ENCODE measurements at places on chromosomes 5 and 9.

- DNase-seq, result no peak
These were observed 293.9 kb upstream of the RIOK2 start for GRCh38 chr5:97476852-97477534.

DNA sequence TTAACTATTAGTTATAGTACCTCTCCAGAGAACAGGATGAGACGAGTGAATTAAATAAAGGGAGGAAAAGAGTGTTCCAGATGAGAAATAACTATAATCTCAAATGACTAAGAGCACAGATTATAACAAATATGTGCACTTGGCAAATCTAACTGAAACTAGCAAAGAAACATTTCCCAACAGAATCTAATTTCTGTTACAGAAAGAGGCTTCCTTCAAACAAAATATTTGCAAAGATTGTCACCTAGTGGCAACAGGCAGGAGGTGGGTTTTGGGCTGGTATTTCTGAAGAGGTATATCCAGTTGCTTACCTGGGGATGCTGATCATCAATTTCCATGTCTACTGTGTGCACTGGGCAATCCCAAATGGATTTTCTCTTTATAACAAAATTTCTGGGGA, 5.6 kb upstream of the SPDL1 start:
- no peak for DNase-seq

- no peak for DNase-seq
These were observed 123.9 kb upstream of the ADAMTSL1 start for GRCh38 chr9:18350036-18350435.

GRCh38 chr5:110727025-110727314, 499 bp upstream of the TMEM232 start:
- no peak for DNase-seq

- no peak for DNase-seq
These were observed 86.1 kb downstream of the SH3TC2 start for GRCh38 chr5:148976569-148977381.

DNA sequence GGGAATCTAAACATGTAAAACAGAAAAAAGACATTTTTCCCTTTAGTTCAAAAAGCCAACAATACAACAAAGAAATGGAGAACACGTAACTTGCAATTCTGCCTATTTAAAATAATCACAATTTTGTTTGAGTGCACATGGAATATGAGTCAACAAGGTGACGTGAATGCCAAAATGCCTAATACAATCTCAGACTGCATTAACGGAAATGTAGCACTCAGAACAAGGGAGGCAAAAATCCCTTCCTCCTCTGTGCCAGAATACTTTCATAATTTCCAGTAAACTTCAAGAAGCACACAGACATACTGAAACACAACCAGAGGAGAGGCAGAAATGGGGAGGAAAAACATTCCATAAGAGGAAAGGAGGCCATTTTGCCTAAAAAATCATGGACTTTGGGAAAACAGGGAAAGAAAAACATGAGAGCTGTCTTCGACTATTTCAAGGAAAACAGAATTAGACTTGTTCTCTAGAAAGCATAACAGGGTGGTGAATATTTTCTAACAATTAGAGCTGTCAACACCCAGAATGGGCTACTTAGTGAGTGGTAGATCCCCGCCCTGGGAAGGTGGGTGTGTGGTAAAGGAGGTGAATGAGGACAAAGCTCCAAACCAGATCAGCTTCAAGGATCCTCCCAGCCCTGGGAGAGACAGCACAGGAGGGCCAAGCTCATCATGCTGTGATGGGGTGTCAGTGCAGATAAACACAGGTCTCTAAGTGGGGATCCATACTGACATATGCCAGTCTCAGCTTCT, 48.2 kb downstream of the ABCA1 start:
- DNase-seq, result no peak

DNA sequence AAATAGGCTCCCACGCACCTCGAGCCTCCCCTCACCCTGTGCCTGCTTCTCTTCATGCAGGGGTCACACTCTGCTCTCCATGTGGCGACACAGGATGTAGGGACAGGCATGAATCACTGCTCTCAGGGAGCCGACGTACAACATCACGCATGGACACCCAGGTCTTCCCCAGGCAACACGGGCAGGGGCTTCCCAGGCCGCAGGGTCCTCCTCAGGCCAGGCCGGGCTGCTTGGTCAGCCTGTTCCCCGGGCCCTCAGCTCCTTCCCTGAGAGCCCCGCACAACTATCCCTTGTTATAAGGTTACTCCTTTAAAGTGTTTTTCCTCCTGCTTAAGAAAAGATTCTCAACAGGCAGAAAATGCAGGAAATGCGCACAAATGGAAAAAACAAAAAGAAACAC, 1.1 kb downstream of the SLC6A18 start:
- no peak for DNase-seq

- DNase-seq, result no peak
These were observed 458.4 kb upstream of the C9orf72 start for GRCh38 chr9:28031521-28032267.

DNA sequence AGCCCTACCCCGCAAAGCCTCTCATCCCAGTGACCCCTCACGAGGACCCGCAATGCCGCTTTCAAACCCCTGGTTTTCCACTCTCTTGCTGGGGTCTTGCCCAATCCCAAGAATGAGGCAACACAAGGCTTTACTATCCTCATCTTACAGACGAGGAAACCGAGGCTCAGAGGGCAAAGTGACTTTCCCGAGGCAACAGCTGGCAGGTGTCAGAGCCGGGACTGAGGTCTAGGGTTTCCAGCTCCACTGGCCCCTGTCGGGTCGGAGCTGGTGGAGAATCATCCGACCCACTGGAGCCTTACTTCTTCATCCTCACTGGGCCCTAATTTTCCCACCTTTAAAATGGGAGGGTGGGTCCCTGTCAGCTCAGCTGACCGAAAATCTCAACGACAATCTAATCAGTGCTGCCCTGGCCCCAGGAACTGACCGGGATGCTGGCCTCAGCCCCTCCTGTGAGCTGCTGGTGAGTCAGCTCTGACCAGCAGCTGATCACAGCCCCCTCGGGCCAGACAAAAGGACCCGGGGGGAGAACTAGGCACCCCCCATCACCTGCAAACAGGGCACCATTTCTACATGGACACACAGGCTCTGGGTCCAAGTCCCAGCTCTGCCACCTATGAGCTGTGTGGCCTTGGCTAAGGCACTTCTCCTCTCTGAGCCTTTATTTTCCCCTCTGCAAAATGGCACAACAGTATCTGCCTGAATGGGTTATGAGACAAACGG, 72.7 kb upstream of the STXBP1 start:
- no peak for DNase-seq

GRCh38 chr9:124754289-124754688, 16.8 kb downstream of the NR6A1 start:
- no peak for DNase-seq

- no peak for DNase-seq
These were observed 62.8 kb upstream of the TLX3 start for GRCh38 chr5:171246231-171246630.

- DNase-seq, result no peak
These were observed 55.0 kb downstream of the MEF2C start for GRCh38 chr5:88827997-88828396.

DNA sequence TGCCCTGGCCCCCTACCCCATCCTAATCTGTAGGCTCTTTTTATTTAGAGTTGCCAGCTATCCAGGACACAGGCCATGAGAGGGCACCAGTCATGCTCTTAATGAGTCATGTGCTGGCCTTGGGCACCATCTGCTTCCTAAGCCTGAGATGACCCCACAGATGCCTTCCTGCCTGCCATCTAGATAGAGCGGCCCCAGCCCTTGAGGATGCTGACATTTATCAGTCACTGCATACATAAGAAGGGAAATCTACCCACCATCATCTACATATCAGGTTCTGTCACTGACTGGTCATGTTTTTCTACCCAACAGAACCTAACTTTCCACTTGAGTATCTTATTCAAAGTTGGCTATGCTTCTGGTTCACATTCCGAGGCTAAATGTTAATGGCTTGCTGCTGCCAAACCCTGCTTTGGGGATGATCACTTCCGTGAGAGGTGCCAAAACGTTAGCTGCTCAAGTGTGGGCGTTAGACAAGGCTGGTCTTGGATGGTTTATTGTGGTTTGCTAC, 49.9 kb upstream of the TTC23L start:
- DNase-seq, result no peak

- no peak for DNase-seq
These were observed 632.6 kb upstream of the WWC1 start for GRCh38 chr5:167658889-167659288.

DNA sequence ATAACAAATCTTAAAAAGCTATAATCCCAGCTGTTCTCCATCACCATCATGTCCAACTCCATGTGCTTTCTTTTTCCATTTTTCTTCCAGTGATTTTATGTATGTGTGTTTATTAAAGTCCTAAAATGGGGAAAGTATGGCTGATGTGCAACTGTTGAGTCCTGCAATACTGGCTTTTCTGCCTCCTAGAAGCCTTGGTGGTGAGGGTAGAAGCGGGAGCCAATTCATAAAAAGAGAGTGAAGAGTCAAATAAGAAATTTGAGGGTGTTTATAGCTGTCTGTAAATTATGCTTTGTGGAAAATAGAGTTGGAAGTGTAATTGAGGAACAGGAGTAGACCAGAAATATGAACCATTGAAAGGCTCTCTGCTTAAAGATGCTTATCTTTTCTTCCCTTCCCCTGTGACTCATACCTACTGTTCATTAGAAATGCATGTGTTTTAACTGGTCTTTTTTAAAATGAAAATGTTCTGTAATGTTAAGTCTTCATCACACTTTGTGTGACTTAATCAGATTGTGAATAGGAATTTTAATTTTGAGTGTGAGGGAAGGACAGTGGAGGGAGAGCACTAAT, 80.1 kb downstream of the ZCCHC7 start:
- DNase-seq, result no peak

GRCh38 chr5:72956324-72957140, 691 bp downstream of the FCHO2 start:
- peak; percentile 0 for DNase-seq

DNA sequence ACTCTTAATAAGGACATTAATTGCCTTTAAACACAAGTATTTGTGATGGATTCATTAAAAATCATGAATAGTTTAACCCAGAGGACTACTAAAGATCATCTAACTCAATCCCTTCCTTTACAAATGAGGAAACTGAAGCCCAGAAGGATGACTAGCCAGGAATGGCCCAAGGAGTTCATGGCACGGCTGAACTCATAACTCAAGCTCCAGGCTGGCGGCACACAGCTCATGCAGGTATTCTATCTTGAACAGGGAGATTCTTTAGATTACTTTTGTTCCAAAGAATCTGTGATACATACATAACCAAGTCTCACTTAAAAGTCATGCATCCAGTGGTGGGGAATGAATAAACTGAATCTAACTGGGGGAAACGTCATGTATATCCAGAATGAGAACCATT, 495.5 kb downstream of the ACTL7B start:
- no peak for DNase-seq

GRCh38 chr9:122184551-122184950, 24.8 kb downstream of the MORN5 start:
- DNase-seq, result no peak

DNA sequence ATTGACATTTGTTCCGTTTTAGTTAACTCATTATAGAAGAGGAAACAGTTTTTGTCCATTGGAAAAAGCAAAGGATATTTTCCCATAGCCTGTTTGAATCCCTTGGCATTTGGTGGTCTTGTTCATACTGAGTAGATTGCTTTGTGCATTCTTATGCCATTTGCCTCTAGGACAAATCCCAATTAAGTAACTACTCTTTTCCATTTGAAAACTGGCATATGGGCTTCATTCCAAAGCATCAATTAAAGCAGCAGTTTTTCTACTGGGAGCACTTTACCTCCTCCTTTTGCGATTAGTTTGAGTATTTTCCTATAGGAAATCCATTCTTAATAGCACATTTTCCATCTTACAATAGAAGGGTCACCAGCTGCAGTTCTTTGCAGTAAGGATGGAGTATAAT, 31.2 kb downstream of the GPR21 start:
- no peak for DNase-seq

DNA sequence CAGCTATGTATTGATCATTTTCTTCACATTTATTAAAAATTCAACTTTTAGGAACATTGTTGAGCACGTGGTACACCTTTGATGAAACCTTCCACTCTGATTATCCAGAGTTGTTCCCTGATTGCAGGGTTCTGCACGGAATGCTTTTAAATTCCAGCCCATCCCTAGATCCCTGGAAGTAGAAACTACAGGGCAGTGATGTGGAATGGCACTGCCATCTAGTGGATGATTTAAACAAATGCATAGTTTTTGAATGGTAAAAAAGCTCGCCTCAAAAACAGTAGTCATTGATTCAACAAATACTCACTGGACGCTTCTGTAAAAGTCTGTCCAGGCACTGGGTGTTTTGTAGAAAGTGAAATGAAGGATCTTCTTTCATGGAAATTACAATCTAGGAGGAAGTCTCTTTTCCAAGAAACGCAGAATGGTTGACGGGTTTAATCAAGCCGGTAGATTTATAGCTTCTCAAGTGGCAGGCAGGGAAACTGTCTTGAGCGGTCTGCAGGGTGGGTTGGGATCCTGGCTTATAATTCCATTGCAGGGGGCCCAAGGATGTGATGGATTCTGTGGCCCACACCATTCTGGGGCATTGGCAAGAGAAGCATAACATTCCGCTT, 118.4 kb downstream of the ARHGAP26 start:
- DNase-seq, result no peak

- no peak for DNase-seq
These were observed 62.0 kb upstream of the GLRX start for GRCh38 chr5:95884511-95884910.

All from NCI-H1417 treated with DMSO at 0.1 percent for 48 hours (cell line).